Ovary (tissue), 10 donors: ENCODE measurements at places on chromosomes 7 and 10.

- DNase-seq, result no peak
These were observed 9.5 kb upstream of the NPFFR1 start for GRCh38 chr10:70293169-70293843.

DNA sequence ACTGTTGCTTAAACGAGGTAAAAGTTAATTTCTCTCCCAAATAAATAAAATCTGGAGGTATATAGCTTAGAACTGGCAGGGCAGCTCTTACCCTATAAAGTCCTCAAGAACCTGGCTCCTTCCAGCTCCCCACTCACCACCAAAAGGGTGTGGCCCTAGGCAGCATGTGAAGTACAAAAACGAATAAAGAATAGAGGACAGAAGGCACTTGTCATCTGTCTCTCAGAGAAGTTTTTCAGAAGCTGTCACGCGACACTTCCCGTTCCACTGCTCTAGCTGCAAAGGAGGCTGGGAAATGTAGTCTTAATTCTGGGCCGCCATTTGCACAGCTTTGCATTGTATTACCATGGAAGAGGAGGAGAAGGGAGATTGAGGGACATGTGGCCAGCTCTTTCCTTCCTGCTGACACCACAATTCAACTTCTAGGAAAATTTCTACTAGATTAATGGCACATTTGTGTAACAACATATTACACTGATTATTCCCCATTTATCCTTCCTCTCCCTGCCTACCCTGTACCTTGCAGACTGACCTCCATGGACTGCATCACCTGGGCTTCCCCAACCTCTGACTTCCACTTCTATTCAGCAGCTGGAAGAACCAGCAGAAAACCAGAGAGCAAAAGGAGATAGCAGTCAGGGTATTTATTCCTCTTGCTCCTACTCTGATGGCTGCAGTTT is 62.2 kb downstream of the CCDC71L start:
- DNase-seq, result peak; percentile 34

GRCh38 chr10:127462643-127463295 is 86.3 kb upstream of the NPS start:
- no peak for DNase-seq

DNA sequence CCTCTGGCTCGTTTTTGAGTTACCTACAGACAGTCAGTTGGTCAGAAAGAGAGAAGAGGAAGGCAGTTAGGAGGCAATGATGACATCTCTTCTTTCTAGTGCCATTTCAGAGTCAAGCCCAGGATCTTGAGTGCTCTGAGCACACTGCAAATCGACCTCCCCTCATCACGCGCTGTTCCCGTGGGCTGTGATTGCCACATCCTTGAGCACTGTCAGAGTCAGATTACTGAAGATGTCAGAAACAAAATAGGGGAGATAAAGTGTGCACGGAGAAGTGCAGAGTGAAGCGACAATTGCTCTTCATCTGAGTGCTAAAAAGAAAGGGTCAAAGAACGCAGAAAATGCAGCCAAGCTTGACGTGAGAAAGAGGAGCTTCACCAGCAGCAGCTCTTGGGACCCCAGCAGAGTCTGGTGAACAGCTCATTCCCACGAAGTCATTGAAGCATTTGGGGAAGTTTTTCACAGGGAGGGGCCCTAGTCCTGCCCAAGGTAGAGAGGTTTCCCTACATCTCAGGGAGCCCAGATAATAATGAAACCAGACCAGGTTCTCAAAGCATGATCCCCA is 661.7 kb upstream of the AUTS2 start:
- DNase-seq, result no peak
